ENCODE measurements at places on chromosomes 3 and 15.

DNA sequence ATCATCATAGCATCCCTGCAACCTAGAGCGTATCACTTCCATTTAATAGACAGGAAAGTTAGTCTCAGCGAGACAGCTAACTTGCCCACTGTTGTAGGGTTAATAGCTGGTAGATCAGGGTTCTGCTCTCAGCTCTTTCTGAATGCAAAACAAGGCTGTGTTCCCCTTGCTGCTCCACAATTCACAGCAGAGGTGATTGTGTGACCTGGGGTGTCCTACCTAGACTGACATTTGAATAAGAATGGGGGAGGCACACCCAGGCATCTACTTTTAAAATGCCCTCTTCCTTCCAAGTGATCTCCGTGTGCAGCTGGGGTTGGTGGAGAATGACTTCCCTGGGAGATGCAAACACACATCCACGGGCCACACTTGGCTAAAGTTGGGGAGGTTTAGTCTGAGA is 43.0 kb upstream of the CACNA2D3 start:
- DNase-seq, result no peak

- peak; percentile 26 for DNase-seq
Observed at GRCh38 chr3:123194552-123194951, 7.2 kb upstream of the SEC22A start.

DNA sequence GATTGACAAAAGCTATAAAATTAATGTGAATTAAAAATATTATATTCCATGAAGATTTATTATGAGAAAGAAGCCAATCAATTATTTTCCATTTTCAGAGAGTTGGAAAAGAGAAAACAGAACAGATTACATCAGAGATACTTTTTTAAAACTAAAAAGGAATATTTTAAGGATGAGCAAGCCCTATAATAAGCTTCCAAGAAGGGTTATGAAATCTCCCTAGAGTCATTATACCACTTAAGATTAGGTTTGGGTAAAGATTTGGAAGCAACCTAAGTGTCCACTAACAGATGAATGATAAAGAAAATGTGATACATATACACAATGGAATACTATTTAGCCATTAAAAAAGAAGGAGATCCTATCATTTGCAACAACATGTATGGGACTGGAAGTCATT is 51.6 kb upstream of the FSIP1 start:
- no peak for DNase-seq

DNA sequence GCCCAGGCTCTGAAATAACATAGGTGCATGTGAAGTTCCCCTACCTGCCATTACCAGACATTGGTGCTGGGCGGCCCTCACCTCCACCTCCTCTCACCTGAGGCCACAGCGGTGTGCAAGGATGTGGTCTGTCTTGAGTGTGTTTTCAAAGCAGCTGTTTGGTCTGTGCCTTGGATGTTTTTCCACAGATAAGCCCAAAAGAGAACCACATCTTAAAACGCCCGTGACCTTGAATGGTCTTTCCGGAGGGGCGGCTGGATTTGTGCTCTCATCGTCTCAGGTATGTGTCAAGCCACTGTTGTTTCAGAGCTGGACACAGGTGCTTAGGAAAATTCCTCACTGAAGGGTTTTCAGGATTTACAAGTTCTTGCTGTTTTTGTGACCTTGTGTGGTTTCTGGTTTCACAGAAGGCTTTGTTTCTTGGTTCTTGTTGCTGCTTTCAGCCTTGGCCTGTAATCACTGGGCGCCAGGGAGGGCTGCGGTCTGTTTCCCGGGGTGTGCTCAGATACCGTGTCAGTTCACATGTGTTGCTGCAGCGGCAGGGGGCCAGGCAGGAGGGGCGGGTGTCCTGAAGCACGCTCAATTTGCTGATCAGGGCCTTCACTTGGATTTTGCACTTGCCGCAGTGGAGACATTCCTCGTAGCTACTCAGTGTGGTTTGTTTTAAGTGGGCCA is 128.4 kb downstream of the IGF1R start:
- no peak for DNase-seq

GRCh38 chr3:9909221-9910013 is 6.8 kb downstream of the IL17RE start:
- no peak for DNase-seq

- no peak for DNase-seq
Observed at GRCh38 chr3:188062216-188062615, 91.7 kb upstream of the LPP start.

GRCh38 chr15:99135194-99135593 is 30.3 kb downstream of the SYNM start:
- DNase-seq, result no peak

- DNase-seq, result no peak
Observed at GRCh38 chr3:17322106-17322793, 420.2 kb downstream of the TBC1D5 start.

DNA sequence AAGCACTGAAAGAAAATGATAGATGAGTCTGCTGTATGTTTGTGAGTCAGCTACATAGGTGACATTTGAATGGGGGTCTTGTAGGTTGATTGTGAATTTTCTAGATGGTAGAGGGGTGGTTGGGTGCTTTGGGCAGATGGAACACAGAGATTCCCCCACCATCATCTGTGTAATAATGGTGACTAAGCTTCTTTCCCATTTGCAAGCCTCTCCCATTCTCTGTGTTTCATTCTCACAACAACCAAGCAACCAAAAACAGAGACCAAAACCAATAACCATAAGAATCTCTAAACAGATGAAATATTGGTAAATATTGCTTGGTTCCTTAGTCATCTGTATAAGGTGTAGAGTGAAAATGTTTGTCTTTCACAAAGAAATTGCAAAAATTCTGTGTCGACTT is 17.8 kb upstream of the UTS2B start:
- no peak for DNase-seq

DNA sequence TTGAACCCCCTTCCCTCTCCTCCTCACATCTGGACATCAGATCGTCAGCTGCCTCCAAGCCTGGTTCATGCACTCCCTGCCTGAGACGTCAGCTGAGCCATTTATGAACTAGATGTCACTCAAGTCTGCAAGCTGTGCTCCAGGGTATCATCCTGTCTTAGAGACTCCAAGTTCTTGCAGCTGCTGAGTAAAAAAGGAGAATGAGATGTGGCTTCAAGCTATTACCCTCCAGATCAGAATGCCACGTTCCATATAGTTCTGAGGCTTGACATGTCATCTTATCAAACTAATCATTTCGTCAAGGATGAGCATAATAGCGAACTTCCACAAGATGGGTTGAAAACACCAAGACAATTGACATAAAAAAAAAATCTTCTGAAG is 766.3 kb downstream of the TBL1XR1 start:
- no peak for DNase-seq

DNA sequence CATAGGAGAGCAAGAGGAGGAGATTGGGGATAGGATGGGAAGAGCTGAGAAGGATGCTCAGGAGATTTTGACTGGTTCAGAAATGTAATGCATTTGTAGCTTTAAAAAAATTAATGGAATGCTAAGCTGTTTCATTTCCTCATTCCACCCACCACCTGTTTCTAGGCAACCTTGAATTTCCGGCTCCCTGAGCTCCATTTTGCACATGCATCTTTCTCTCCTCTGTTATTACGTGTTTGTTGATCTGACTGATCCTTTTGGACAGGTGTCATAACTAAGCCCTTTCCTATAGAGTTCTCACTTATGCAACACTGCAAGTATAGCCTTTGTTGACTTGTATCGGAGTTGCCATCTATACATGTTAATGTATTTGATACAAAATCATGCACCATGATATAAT is 4.3 kb downstream of the TMPRSS7 start:
- no peak for DNase-seq

- no peak for DNase-seq
Observed at GRCh38 chr3:171239757-171240503, 213.4 kb upstream of the SLC2A2 start.

DNA sequence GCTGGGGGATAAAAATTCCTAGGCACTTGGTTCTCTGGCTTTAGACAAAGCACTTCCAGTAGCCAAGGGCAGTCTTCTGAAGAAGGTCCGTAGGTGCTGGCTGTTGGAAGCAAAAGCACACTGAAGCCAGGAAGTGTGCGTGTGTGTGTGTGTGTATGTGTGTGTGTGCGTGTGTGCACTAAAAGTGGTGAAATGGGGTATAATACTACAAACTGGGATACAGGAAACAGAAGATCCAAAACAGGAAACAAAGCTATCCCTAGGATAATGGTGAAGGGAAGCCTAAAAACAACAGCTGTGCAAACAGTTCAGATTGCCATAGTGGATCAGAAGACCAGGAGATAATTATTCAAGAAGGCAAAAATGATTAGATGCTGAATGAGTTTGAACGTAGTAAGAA is 103.4 kb downstream of the IL20RB start:
- DNase-seq, result no peak

DNA sequence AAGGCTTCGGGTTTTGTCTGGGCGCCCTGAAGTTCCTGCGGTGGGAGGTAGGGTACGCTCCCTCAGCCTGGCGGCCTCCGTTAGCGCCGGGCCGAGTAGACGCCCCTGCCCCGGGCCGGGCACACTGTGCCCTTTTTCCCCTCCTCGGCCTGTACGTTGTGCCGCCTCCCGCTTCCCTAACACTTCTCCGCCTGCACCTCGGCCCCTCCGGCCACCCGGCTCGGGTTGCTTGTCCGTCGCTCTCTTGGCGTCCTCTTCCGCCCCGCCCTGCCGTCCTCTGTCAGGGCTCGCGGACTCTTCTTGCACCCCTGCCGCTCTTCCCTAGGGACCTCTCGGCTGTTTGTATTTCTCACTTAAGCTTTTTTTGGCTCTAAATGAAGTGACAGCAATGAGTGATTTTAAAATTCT is 384 bp downstream of the KNL1 start:
- peak; percentile 80 for DNase-seq

DNA sequence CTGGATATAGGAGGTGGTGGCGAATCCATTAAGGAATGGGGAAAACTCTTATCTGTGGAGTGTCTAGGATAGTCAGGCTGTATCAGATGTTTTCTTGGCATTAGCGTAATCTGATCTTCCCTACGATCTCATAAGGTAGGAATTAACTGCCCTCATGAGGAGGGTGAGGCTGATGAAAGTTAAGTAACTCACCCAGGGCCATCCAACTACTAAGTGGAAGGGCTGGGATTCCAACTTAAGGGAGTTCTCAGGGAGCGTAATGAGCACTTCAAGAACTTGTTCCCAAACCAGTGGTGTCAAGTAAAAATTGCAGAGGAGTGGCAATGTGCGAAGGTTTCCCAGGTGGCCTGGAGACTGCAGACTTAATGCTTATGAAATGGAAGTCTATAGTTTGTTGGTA is 55.9 kb upstream of the OSBPL11 start:
- DNase-seq, result no peak

- DNase-seq, result no peak
Observed at GRCh38 chr3:193899001-193899400, 236.9 kb upstream of the HES1 start.

DNA sequence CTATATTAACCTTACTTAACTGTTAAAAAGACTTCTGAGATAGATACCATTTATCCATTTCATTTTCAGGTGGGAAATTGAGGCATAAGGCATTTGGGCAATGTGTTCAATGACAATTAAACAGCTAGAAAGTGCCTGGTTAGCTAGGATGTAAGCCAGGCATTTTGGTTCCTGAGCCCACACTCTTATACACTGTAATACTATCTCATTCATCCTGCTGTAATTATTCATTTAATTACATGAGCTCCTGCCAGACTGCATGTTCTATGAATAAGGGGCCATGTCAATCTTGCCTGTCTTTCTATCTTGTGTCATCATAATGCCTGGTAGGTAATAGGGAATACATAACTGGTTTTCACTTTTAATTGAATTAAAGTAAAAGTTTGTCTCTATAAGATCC is 74.0 kb downstream of the RBMS3 start:
- DNase-seq, result no peak

DNA sequence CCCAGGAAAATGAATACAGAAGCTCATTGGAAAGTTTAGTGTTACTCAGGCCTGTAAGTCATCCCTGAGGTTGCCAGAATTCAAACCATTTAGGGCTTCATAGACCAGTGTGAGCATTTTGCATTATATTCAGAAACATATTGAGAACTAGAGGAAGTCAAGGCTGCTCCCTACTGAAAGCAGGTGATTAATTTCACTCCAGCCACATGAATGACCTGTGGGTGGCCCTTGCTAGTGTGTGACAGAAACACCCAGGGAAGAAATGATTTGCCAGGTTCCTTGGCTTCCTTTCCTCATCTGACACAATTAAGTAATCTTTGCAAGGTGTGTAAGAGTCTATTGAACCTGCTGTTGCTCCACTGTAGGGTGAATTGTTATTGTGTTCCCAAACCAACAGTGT is 61.8 kb downstream of the GAP43 start:
- no peak for DNase-seq

GRCh38 chr3:2908693-2909351 is 201.4 kb downstream of the IL5RA start:
- no peak for DNase-seq

DNA sequence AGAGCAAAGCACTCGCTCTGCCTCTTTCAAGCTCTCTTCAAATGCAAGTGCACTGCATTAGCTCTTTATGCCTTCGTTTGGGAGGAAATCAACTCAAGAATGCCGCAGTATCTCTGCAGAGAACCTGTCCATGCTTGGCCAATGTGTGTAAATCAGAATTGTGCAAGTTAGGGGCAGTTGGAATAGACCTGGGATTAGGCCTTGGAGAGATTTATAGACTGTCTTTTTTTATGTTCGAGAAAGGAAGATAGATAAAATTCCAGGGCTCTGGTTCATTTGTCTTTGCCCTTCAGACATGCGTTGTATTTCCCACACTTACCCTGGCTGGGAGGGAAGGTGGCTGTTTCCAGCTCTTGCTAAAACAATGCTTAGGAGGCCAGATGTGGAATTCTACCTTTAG is 163.7 kb downstream of the MOBP start:
- no peak for DNase-seq

GRCh38 chr3:117786349-117786748 is 1076.8 kb downstream of the TUSC7 start:
- no peak for DNase-seq

- no peak for DNase-seq
Observed at GRCh38 chr3:9298236-9298635, 48.8 kb upstream of the SRGAP3 start.

- DNase-seq, result no peak
Observed at GRCh38 chr15:82398785-82399184, 30.8 kb upstream of the GOLGA6L9 start.

DNA sequence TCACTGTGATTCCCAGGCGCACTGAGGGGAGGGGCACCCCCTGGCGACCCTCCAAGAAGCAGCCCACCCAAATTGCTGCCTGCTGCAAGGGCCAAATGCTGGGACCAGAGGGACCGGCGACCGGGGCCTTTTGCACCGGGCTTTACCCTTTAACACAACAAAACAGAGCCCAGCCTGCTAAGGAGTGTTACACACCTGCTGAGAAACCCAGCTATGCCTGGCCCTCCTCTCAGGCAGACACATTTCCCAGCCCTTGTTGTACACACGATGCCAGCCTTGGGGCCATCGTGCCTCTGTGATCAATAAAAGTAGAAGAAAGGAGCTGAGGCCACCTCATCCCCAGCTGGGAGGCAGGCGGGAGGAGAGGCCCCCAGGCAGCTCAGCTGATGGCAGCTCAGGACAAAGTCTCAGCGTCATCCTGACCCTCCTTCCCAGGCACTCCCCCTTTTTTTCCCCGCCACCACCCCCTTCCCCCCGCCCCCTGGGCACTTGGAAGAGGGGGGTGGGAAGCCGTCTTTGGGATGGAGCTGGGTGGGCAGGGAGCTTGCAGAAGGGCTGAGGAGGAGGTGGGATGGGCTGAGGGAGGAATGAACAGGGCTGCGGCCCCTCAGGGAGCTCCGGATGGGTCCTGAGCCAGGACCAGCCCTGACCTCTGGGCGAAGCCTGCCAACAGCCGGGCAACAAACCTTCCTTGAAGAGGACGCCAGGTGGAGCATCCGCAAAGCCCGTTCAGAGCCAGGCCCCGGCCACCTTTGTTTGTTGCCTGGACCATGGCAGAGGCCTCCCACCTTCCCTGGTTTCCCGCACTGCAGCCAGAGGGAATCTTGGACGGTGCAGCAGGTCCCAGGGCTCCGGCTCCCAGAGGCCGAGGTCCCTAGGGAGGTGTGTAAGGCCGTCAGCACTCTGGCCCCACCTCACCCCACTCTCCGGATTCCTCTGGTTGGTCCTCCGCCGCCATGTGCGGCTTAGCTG is 45.9 kb upstream of the SEC61A1 start:
- DNase-seq, result peak; percentile 49
